SW480 (cell line): ENCODE measurements at places on chromosomes 2 and 18.

DNA sequence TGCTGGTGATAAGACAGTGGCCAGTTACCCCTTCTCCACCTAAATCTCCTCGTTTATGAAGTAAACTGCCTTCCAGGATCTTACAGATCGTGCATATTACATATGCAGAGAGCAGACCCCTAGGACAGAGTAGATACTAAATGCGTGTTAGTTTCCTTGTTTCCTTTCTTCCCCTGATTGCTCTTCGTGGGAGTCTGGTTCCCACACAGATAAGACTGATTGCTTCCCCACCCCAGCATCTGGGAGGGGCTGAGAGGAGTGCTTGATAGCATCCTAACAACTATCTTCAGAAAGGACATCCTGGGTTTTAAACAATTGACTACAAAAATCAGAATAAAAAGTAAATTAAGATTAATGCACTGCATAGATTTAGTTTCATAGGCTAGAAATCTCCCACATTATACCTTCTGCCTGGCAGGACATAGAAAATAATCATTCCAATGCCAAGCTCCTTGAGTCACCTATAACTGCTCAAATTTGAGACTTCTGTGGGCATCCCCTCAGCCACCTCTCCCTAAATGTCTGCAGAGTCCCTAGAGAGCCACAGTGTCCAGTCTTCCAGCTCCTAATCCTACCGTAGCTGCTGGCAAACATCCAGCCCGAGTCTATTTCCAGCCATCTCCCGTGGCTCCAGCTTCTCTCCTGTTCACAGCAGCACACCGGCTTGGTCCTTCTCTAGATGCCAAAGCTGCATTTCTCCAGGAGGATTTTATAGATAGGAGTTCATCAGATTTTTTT, 128.3 kb downstream of the LRRC30 start:
- DNase-seq, result no peak

DNA sequence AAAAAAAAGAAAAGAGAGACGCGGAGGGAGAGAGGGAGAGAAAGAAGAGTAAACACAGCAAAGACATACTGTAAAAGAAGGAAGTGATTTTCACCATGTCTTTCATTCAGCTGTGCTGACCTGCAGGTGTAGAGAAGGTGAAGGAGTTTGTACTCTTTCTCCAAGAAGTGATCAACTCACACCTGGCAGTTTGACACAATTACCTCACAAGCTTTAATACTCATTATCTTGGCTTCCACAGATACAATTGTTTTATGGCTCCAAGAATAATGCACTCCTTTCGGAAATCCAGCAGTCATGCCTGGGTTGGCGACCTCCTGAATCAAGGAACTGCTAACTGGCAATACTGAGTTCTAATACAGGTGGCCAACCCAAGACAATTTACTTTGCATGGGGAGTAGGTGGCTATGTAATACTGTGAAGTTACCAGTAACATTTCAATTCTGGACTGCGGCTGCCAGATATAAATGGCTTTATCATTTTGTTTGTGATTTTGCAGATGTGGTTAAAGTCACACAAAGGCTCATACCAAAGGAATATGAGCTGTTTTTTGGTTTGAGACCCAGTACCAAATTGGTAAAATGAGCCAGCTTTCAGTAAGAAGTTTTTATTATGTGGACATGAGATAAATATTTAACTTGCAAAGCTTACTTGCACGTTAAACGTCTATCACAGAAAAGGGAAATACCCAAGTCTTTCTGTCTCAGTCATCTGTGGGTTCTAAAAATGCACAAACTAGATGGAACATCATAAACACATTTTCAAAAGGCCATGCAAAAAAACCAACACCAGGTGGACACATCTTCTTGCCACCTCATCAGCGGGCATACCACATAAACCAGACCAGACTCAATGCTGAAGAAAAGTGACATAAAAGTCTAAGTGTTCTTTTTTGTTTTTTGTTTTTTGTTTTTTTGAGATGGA, 69.3 kb downstream of the NCKAP5 start:
- DNase-seq, result no peak

GRCh38 chr2:2926009-2926857, 451.4 kb downstream of the EIPR1 start:
- DNase-seq, result no peak

GRCh38 chr18:45938488-45938935, 28.6 kb downstream of the EPG5 start:
- DNase-seq, result no peak

DNA sequence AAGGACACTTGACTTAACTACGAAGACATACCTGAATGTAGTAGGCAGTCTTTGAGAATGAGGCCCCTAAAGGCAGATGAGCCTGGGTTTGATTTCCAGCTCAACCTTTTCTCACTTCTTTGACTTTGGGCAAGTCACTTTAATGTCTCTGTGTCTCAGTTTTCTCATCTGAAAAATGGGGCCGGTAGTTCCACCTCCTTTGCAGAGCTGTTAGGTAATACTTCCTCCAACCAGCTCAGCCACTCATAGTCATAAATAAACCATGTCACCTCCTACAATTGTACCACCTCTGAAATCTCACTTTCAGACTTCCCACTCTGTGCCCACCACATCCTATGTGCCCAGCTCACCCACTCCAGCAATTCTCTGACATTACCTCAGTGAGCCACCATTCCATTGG, 10.4 kb downstream of the ARHGAP25 start:
- DNase-seq, result no peak

- no peak for DNase-seq
Observed at GRCh38 chr2:47632754-47633153, 150.2 kb upstream of the MSH6 start.

DNA sequence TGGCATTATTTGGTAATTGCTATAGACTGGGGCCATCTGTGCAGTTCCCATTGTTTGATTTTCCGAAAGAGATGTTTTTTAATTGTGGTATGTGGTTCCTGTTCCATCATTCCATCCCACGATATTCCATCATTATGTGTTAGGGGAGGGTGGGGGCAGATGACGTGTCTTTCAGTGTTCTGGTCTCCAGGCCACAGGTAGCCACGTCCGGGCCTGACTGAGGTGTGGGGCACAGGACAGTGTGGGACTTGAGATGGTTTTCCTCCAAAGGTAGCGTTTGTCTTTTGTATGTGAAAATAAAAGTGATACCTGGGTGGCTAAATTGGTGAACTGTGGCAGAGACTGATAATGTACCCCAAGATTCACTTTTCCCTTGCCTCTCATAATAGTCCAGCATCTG, 192.2 kb upstream of the HAAO start:
- DNase-seq, result no peak

- DNase-seq, result no peak
Observed at GRCh38 chr2:33678436-33678835, 79.3 kb upstream of the FAM98A start.

- DNase-seq, result no peak
Observed at GRCh38 chr2:229273006-229273722, 2.1 kb upstream of the PID1 start.

DNA sequence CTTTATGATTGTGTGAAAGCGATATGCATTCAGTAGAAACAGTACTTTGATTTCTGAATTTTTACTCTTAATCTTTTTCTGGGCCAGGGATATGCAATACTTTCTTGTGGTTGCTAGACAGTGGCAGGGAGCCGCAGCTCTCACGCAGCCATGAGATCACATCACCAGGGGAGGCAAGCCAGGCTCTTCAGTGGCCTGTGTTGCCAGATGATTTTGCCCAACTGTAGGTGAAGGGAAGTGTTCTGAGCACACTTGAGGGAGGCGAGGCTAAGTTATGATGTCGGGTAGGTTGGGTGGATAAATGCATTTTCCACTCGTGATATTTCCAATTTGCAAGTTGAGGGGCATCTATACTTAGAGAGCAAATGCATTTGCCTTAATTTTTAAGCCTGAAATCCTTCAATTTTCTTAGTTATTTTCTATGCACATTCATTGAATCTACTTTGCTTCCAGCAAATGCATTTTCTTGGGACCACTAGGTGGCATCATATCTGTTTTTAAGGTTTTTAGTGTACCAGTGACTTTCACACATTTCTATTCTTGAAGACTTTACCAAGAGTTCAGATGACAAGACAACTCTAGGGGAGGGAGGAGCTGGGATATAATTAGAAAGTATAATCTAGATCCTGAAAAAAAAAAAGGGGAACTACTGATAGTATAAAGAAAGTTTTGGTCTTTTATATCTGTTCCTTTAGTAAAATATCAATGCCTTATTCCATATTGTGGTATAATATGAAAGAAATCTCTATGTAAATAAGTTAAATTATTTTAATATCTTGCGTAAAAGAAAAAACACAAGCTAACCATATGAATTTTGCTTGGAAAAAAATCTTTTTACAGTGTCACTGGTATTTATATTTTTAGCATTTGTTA, 643.3 kb downstream of the SOCS6 start:
- DNase-seq, result peak; percentile 4

GRCh38 chr18:11136241-11136640, 13.1 kb downstream of the PIEZO2 start:
- DNase-seq, result no peak

- DNase-seq, result no peak
Observed at GRCh38 chr2:136764452-136765255, 691 bp upstream of the THSD7B start.

DNA sequence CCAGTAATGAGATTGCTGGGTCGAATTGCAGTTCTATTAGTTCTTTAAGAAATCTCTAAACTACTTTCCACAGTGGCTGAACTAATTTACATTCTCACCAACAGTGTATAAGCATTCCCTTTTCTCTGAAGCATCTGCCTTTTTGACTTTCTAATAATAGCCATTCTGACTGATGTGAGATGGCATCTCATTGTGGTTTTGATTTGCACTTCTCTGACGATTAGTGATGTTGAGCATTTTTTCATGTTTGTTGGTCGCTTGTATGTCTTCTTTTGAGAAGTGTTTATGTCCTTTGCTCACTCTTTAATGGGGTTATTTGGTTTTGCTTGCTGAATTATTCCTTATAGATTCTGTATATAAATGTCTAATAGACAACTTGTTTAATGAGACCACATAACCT, 69.6 kb upstream of the UGP2 start:
- no peak for DNase-seq

DNA sequence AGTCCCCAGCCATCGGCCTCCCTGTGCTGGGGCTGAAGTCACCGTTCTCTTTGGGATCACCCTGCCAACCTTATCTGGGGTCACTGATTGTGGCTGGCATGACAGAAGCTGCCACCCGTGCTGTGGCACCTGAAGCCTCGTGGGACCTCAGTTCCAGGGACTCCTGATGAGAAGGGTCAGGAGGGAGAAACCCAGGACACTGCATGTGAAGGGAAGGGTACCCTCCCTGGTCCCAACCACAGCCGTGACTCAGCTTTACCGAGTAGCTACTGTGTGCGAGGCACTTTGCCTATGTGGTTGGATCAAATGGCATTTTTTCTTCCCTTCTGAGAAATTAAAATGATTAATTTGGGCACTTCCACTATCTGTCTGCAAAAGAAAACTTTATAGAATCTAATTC, 64.4 kb downstream of the SP110 start:
- DNase-seq, result no peak

DNA sequence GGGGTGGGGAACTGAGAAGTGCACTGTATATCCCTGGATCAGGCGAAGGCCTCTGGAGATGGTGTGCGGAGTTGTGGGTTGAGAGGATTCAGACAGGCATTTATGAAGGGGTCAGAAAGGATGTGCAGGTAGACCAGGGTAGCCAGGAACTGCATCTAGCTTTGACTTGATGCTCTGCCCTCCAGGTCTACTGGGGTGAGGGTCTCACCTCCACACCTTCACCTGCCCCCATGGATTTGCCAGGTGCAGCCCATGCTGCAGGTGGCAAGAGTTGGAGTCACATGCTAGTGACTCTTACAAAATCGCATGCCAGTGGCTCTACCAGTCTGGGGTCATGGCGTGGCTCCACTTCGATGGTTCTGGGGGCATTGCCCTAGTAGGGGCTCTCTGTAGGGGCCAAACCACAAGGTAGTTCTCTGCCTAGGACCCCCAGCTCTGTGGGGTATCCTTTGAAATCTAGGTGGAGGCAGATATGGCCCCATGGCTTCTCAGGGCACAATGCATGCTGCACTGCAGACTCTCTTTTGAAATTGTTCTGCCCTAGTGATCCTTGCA, 18.9 kb upstream of the KCNF1 start:
- DNase-seq, result no peak

GRCh38 chr2:154261473-154262027, 389.8 kb downstream of the GALNT13 start:
- DNase-seq, result no peak

- DNase-seq, result no peak
Observed at GRCh38 chr2:181984814-181985631, 630 bp upstream of the PPP1R1C start.

GRCh38 chr18:79697178-79697577, 17.6 kb downstream of the CTDP1 start:
- no peak for DNase-seq

DNA sequence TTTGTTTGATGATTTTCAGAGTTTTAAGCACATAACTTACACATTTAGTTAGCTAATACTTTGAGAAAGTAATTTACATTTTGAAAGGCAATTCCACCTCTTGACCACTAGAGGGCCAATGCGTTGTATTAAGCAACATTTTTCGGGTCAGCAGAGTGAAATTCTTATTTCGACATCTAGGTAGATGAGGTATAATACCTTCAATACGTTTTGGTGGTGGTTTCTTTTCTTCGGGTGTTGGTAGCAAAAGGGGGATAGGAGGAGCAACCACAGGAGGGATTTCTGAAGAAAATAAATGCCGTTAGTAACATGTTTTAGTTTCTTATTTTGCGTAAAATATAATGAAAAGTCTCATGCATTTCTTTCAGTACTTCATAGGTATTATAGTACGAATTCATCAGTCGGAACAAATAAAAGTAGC, 106.3 kb downstream of the TTN start:
- peak; percentile 23 for DNase-seq

DNA sequence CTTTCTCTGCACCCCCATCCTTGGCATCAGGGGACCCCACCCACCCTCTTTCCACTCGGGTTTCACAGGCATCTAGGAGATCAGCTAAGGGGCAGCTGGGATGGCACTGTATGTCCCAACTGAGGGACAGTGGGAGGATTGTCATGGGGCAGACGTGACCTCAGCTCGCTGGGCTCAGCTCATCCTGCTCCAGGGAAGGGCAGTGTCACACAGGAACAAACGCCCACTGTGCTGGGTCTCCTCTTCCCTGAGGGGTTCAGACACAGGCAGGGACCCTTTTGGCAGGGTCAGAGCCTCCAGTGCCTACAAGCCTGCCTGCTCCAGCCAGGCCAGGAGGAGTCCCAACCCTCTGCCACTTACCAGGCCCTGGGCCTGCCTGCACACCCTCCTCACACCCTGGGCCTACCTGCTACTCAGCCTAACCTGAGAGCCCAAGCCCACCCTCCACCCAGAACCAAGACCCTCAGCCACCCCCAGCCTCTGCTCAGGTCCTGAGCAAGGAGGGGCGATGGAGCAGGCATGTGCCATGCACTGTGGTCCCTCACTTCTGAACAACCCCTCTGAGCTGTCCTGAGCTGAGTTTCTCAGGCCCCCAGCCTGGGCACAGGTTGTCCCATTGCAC, 68.2 kb downstream of the HS1BP3 start:
- no peak for DNase-seq

GRCh38 chr2:216519154-216519762, 20.6 kb downstream of the RPL37A start:
- DNase-seq, result peak; percentile 77

GRCh38 chr18:8386669-8387380, 222.4 kb upstream of the RAB12 start:
- DNase-seq, result no peak

- DNase-seq, result no peak
Observed at GRCh38 chr2:71634567-71634966, 181.2 kb downstream of the DYSF start.
